Brain pericyte (primary cell): ENCODE measurements at places on chromosomes 16 and 17.

- no peak for DNase-seq
These were observed 375 bp downstream of the SLC25A11 start for GRCh38 chr17:4939546-4939795.

DNA sequence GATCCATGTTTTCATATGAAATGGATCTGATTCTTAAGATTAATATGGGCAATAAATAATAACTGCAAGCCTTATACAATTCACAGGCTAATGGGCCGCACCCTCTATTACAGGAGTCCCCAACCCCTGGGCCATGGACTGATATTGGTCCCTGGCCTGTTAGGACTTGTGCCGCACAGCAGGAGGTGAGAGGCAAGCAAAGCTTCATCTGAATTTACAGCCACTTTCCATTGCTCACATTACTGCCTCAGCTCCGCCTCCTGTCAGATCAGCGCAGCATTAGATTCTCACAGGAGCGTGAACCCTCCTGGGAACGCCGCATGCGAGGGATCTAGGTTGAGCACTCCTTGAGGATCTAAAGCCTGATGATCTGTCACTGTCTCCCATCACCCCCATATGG, 26.8 kb downstream of the METTL16 start:
- DNase-seq: no peak

GRCh38 chr17:9342225-9342624, 233.4 kb downstream of the STX8 start:
- no peak for DNase-seq

DNA sequence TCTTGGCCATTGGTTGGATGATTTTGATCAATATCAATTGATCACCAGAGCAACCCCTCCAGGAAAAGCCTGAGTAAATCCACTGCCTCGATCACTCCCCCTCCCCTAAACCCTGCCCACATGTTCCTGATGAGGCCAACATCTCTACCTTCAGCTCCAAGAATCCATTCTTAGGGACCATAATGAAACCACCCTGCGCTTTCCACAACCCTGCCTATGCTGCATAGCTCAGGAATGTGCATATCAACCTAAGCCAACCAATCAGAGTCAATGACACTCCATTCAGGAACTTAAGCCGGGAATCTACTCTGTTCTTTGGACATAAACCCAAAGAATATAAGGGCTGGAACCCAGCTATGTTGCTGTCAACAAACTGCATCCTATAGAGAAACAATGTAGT, 86.3 kb downstream of the MYH11 start:
- DNase-seq: no peak

DNA sequence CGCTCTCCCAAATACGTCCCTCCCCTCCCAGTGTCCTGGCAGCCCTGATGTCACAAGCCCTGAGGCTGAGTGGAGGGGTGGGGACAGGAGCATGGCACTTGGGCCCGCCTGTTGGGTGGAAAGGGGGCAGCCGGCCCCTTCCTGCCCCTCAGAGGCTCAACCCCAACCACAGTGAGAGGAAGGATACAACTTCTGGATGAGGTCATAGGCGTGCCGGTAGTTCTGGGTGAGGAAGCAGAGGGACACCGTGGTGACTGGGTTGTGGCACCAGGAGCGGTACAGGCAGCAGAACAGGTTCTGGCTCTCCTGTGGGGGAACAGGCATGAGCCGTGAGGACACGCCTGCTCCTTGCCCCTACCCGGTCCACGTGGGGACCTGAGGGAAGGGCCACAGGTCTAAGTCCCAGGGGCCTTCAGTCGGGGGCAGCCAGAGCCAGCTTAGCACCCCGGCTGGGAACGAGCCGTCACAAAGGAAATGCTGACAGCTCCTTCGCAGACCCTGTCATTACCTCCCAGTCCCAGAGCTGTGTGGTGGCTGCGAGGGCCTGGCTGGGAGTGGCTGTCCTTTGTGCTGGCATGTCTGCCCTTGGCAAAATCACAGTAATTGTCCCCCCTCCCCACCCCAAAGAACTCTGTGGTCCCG, 11.2 kb upstream of the MTSS2 start:
- no peak for DNase-seq

DNA sequence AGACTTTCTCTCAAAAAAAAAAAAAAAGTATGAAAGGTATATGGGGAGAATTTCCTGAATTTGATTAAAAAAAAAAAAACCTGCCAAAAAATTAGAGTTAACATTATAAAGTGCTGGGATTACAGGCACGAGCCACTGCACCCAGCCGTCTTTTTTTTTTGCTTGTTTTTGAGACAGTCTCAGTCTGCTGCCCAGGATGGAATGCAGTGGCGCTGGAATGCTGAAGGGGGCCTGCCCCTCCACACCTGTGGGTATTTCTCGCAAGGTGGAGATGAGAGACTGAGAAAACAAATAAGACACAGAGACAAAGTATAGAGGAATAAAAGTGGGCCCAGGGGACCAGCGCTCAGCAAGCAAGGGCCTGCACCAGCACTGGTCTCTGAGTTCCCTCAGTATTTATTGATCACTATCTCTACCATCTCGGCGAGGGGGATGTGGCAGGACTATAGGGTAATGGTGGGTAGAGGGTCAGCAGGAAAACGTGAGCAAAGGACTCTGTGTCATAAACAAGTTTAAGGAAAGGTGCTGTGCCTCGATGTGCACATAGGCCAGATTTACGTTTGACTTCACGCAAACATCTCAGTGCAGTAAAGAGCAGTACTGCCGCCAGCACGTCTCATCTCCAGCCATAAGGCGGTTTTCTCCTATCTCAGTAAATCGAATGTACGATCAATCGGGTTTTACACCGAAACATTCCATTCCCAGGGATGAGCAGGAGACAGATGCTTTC, 117.2 kb downstream of the GOSR1 start:
- no peak for DNase-seq

DNA sequence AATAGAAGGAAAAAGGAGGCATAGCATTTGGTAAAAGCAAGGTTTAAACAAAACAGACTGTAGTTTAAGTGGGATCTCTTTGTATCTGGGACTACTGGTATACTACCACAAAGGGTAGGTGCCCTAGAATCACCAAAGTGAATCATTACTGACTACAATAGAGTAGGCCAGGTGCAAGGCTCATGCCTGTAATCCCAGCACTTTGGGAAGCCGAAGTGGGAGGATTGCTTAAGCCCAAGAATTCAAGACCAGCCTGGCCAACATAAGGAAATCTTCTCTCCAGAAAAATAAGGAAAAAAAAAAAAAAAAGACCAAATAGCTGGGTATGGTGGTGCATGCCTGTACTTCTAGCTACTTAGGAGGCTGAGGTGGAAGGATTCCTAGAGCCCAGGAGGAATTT, 60.8 kb upstream of the CORO6 start:
- DNase-seq: no peak

DNA sequence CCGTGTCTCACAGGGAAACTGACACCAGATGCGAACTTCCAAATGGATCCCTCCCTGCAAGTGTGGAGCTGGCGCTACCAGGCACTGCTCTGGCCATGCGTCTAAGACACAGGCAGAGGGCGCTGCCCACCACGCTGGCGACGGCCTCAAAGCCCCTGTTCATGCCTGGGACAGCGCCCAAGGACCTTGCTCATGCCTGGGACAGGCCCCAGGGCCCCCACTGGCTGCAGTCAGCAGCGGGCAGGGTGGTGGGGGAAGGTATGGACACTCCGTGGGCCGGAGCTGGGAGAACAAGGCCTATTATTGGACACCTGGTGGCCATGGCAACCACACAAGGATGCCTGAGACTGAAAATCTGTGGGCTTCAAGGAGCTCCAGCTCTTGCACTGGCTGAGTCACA, 8.8 kb downstream of the ZG16B start:
- DNase-seq: no peak

DNA sequence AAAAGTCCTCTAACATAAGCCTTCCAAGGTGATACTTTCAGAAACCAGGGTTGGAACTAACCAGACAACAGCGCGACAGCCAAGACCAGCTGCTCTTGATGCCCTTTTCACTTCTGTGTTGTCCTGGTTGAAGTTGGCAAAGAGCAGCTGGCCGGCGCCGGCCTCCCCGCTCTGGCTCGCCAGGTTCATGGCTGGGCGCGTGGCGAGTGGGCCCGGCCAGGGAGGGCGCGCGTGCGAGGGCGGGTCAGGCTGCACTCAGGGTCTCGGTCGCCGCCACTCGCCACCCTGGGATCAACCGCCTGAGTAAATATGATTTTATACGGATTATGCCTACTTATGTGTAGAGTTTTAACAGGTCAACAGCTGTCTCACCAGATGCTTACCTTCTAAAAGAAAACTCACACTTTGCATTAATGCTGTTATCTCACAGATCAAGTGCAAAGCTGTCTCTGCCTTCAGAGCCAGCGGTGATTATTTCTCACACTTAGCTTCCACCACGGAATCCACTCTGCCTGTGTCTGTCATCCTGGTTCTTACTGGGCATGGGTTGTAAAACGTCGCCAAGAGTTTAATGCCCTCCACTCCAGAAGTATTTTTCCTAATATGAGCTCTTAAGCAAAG, 13.5 kb downstream of the KCTD2 start:
- no peak for DNase-seq

- DNase-seq: no peak
These were observed 16.2 kb downstream of the CHST4 start for GRCh38 chr16:71542377-71542776.

DNA sequence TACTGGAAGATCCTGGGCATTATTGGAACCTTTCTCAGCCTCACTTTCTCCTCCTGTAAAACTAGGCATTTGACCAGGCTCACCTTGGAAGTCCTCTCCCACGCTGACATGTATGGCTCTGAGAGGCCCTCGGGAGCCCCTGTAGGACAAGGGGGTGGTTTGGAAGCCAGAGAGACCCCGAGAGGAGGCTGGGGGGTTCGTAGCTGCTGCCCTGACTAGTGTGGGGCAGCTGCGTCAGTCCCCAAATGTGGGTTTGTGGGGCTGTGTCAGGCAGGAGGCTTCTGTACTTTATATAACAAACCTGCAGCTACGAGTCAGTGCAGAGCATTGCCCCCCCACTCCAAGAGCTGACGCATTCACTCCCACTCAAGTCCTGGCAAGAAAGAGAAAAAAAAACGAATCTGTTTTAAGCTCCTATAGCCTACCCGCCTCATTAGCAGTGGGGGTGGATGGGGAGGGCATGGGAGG, 1.8 kb downstream of the CX3CL1 start:
- DNase-seq: no peak

GRCh38 chr16:67723911-67724305, 4.8 kb upstream of the GFOD2 start:
- no peak for DNase-seq

GRCh38 chr17:77423589-77424451, 283.1 kb downstream of the SEC14L1 start:
- peak; percentile 92 for DNase-seq

GRCh38 chr17:17815062-17815406, 21.8 kb downstream of the SREBF1 start:
- no peak for DNase-seq

- DNase-seq: peak; percentile 11
These were observed 9.3 kb upstream of the ABCC12 start for GRCh38 chr16:48164907-48165715.

GRCh38 chr16:19135896-19136438, 22.2 kb downstream of the ITPRIPL2 start:
- DNase-seq: no peak

DNA sequence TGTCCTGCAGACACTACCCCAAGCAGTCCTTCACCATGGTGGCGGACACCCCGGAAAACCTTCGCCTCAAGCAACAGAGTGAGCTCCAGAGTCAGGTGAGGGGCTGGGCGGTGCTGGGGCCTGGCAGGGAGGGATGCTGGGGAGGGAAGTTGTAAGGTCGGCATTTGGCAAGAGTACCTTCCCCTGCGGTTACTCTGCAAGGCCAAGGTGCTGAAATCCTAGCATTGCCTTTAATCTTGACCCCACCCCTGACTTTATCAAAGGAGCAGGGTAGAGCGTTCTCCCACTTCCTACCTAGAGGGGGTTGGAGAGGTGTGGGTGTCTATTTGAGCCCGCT, 20.5 kb downstream of the LASP1 start:
- no peak for DNase-seq

DNA sequence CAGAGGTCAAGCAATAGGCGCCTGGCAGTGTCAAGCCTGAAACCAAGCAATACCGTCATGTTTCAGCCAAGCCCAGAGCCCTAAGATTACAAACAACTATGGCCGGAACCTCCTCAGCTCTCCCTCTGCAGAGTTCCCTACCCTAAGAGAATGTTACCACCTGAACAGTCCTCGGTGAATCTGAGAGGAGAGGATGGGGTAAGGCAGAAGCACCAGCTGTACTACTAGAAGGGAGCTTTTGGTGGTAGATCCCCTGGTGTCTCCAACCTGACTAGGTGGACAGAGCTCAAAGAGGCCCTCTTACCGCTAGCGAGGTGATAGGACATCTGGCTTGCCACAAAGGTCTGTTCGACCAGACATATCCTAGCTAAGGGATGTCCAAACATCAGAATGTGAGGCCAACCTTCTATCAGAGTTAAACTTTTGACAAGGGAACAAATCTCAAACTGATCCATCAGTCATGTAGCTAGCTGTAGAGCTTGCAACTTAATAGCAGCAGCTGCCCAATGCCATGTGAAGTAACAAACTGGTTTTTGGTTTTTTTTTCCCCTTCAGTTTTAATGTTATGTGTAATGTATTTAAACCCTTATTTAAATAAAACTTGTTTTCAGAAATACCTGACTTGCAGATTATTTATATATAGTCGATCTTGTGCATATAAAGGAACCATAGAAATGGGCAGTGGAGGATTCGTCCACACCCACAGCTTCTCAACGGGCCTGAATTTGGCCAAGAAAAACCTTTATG, 2.5 kb downstream of the EIF1 start:
- DNase-seq: no peak

DNA sequence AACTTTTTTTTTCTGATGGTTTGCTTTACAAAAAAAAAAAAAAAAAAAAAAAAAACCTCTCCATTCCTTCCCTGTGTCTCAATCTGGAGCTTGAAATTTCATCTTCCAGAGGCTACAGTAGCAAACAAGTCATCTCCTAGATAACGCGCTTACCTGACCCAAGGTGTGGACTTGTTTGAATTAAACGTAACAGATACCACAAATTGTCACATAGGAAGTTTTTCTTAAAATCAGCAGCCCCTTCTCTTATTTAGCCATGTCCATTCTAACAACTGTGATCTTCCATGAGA, 2.0 kb downstream of the STAT5B start:
- DNase-seq: no peak

DNA sequence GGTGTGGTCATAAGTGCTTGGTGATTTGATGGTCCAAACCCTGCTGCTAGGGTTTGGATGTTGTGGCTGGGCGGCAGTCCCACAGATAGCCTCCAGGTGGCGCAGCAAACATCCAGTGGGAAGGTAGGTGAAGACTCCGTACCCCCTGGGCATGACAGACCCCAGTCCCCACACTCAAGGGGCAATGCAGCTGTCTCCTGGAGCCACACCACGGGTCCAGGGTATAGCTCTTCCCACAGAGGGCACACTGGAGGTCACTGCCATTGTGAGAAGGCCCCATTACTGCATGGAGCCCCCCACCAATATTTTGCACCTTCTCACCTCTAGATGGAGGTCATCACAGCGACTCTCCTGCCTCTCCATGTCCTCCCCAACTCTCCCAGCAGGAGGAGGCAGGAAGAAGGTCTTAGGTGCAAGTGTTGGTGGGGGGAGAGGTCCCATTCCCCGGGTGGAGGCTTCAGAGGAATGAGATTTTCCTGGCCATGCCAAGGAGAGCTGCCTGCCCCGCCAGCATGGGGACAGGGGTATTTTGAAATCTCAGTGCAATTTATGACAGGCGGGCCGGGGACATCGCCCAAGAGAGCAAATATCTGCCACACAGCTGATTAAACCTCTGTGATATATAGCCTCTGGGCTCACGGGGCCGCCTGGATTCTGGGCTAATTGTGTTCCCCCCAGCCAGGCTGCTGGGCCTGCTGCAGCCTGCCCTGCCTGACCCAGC, 17.1 kb upstream of the C17orf113 start:
- no peak for DNase-seq

- DNase-seq: no peak
These were observed 16.6 kb downstream of the C16orf96 start for GRCh38 chr16:4572715-4573114.

GRCh38 chr17:66727634-66728570, 107.0 kb upstream of the CACNG5 start:
- no peak for DNase-seq
